Activated T-cell treated with anti-CD3 and anti-CD28 coated beads, Interleukin-2, amount 50 U/mL, for 24 hours (primary cell): ENCODE measurements at places on chromosomes 11 and 22.
A peak's percentile ranks its signal among the peaks of the same experiment; 100 is the strongest.

DNA sequence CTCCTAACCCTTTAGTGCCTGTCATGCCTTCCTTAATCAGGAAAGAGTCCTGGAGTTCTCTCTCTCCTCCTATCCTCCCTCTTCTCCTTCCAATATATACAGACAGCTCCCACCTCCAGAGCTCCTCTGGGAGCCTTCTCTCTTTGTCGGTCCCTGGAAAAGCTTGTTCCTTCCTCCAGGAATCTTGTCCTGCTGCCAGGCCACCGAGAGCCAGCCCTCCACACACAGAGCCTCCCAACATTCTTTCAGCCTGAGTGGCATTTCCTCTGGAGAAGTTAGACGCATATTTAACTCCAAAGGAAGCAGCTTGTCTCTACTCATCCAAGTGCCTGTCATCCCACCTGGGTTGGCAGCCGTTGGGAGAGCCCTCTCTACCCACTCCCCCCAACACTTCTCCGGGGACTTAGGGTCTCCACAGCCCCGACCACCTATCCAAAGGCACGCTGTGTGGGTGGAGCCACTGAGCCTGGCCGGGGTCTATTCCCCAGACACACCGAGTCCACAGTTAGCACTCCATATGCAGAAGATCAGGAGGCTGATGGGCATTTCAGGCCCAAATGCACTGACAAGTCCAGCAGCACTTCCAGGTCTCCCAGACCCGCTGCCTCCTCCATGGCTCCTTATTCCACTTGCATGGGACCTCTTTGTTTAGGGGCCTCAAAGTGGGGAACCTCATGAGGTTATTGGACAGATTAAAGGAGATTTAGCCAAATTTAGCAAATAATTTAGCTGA lies 31.1 kb downstream of the DKK3 start:
- no peak for DNase-seq

DNA sequence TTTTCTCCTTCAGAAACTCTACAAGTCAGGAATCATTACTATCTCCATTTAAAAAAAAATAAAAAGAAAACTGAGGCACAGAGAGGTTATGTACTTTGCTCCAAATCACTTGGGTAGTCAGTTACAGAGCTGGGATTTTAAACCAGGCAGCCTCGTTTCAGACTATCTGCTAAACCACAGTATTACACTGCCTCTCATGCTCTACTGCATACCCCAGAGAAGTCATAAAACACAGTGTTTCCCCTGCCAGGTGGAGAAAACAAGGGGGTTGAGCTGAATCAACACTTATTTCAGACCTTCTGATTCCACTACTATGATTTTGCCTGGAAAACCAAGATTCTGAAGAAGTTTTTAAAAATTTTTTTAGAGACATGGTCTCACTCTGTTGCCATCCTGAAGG lies 132.9 kb upstream of the POU2AF2 start:
- no peak for DNase-seq

DNA sequence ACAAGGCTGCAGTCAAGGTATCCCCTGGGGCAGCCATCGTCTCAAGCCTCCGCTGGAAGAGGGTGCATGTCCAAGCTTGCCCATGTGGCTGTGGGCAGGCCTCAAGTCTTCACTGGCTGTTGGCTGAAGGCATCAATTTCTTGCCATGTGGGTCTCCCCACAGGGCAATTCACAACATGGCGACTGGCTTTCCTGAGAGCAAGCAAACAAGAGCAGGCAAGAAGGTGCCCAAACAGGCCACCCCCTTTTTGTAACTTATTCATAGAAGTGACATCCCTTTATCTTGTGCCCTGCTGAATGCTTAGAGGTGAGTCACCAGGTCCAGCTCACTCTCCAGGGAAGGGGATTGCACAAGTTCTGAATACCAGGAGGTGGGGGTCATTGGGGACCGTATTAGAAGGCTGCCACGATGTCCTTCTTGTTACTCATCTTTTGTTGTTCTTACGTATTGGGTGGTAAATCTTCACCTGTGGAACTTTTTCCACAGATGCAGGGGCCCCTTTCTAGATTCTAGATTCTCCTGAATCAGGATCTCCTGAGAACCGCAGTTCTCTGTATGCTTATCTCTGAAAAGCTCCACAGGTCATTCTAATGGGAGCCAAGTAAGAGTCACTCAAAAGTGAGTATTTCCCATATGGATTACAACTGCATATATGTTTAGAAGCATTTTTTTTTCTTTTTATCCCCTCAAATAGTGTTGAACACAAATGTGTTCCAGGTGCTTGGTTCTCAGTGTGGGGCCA lies 44.2 kb upstream of the MICAL2 start:
- no peak for DNase-seq

GRCh38 chr11:121561240-121561639 lies 108.5 kb upstream of the SORL1-AS1 start:
- no peak for DNase-seq

- no peak for DNase-seq
Observed at GRCh38 chr11:62125316-62125715, 1.5 kb downstream of the INCENP start.

DNA sequence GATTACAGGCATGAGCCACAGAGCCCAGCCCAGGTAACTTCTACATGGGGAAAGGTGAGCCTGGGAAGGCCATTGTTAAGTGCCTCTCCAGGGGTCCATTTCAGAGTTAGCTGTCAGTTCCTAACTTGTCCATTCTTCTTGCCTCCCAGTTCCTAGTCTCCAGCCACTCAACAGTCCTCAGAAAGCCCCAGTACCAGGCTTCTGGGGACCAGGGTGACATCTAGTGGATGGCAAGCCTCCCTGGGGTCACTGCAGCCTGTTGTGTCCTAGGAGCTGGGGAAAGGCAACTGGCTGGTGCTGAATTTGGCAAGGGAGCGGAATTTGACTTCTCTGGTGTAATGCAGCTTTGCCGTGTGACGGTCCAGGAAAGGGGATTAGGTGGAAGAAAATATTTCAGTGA lies 2.1 kb downstream of the LGALS12 start:
- DNase-seq: no peak

DNA sequence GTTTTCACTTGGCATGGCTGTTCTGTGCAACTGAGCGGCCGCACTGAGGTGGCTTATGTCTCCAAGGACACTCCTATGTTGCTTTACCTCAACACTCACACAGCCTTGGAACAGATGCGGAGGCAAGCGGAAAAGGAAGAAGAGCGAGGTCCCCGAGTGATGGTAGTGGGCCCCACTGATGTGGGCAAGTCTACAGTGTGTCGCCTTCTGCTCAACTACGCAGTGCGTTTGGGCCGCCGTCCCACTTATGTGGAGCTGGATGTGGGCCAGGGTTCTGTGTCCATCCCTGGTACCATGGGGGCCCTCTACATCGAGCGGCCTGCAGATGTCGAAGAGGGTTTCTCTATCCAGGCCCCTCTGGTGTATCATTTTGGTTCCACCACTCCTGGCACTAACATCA lies 2.1 kb downstream of the CLP1 start:
- no peak for DNase-seq

DNA sequence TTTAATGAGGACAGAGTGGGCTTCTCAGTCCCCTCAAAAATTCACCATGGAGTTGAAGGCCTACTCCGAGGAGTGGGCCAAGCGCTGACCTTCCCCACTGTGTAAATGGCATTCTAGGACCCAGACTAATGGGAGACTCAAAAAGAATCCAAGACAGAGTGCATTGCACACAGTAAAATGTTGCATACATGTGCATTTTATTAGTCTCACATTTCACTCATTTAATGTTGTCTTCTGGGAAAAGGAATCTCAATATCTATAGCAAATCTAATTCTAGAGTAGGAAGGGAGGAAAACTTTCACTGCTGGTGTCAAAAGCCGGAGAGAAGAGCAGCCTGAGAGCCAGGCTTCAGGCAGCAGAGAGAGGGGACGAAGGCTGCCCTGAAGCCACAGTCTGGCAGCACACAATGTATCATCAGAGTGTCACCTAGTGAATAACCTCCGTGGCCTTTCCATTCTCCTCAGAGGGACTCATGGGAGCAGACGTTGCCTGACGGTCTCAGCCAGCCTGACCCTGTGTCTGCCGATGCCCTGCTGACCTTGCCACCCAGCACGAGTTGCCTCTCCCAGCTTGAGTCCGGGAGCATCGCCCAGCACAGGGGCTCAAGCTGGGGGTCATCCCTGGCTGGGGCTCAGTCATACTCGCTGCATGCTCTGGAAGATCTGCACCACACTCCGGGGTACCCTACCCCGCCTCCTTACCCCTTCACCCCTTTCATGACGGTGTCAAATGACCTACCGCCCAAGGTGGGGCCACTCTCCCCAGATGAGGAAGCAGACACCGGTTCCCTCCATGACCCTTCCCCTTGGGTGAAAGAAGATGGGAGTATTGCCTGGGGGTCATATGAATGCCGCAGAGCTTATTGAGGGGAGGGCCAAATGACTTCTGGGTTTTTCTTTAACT lies 12.9 kb upstream of the POU2AF3 start:
- no peak for DNase-seq

GRCh38 chr11:124898711-124899110 lies 1.0 kb upstream of the ROBO4 start:
- no peak for DNase-seq

GRCh38 chr11:117378976-117379865 lies 51.6 kb downstream of the CEP164 start:
- no peak for DNase-seq

DNA sequence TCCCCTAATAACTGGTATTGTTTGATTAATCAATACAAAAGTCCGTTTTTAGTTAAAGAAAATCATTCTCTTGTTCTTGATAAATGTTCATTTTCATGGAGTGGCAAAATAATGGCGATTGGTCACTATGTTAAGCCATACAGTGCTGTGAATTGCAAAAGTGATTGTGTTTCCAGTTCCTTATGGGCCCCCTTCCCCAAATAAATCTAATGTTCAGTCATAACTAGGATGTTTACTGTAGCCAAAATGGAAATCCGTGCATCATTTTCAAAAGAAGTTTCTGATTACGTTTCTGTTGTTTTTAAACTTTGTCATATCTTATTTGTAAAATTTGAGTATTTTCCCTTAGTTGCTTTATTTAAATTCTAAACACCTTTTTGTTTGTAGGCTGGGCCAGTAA lies 845 bp downstream of the RBM7 start:
- no peak for DNase-seq

- no peak for DNase-seq
Observed at GRCh38 chr22:25654676-25655075, 87.3 kb upstream of the MYO18B start.

GRCh38 chr22:25406510-25407210 lies 157.8 kb upstream of the GRK3 start:
- DNase-seq: no peak

DNA sequence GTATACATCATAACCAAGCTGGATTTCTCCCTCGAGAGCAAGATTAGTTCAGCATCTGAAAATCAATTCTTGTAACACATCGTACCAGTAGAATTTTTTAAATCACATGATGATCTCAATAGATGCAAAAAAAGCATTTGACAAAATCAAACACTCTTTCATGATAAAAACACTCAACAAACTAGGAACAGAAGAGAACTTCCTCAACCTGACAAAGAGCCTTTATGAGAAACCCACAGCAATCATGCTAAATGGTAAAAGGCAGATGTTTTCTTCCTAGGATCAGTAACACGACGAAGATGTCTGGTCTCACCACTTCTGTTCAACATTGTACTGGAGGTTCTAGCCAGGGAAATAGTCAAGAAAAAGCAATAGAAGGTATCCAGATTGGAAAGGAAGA lies 34.1 kb upstream of the TMPRSS4 start:
- DNase-seq: no peak

DNA sequence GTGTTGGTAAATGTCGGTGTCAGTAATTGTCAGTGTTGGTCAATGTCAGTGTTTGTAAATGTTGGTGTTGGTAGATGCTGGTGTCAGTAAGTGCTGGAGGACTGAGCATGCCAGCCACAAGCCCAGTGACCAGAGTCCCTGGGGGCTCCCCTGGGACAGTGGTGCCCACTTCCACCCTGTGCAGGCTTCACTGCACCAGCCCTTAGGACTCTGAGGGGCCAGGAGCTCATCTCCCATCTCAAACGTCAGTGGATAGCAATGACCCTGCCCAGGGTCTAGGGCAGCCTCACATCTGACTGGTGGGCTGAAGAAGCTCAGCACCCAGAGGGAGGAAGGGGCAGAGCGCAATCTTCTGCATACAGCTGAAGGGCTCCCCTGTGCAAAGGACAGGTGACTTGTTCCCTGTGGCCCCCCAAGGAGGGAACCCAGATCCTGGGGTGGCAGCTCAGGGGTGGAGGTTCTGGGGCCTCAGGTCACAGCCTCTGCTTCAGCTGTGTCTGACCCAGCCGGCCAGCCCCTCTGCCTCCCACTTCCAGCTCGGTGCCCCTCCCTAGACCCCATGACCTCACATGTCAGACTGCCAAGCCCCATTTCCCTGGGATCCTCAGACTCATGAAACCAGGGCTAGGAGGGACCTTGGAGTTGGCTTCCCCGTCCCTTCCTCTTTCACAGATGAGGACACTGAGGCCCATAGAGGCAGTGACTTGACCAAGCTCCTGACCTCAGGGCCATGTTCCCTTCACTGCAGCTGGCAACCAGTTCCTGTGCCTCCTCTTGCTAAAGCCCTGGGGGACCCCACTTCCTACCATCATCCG lies 138.4 kb downstream of the CRYBB2 start:
- DNase-seq: peak; percentile 6

DNA sequence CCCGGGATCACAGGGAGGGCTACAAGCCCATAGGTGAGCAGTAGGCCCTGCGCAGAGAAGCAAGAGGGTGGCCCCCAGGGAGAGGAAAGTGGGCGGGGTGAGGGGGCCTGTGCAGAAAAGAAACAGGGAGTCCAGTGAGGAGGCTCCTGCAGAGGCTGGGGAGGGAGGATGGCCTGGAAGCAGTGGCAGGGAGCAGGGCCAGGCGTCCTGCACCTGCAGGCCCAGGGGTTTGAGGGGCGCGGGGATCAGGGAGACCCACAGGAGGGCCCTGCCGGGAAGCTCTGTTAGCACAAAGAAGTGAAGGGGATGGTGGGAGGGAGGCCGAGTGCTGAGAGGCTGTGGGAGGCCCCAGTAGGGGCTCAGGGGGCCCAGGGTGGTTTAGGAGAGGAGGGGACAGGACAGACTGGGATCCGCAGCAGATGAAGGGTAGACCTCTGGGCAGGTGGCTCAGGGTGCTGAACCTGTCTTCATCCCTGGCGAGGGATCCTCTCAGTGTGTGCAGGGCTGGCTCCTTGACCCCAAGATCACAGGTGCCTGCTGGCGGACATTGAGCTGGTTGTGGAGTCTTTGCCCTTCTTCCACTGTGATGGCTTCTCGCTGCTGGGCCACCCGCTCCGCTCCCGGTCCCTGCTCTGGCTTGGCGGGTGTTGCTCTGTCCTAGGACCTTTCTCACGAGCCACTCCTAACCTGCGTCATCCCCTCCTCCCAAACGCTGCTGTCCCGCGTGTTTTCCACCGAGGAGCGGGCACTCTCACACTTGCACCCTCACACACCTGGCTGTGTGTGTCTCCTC lies 31.8 kb upstream of the CELSR1 start:
- no peak for DNase-seq

- DNase-seq: no peak
Observed at GRCh38 chr11:128399251-128400121, 187.9 kb downstream of the ETS1 start.

- DNase-seq: no peak
Observed at GRCh38 chr22:24495365-24495675, 188 bp downstream of the UPB1 start.

- peak; percentile 67 for DNase-seq
Observed at GRCh38 chr22:37228106-37229011, 15.7 kb downstream of the RAC2 start.

- DNase-seq: peak; percentile 96
Observed at GRCh38 chr11:64894070-64894811, 15.8 kb upstream of the EHD1 start.

- DNase-seq: no peak
Observed at GRCh38 chr22:45602004-45602733, 69.5 kb upstream of the ATXN10 start.
